ENCODE measurements at places on chromosomes 3 and 15.

DNA sequence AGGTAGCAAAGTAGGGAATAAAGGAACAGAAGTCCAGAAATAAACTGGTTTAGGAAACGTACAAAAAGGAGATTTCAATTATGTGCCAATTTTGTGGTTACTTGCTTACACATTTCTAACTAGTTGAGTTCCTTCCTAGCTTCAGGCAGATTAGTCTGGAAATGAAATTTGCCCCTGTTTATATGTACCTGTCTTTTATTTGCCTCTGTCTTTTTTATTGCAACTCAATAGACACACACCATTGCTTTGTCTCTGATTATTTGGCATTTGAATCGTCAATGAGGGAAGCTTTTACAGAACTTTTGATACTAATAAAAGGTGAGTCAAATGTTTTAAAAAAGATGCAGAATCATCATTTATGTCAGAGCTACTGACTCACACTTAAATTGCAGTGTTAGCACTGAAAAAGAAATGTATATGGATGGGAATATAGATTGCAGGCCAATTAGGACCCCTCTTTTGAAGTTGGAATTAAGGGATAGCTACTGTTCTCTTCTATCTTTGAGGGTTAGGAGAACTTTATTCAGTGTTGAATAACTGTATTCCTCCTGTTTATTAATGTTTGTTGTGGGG, 60.5 kb downstream of the TRAK1 start:
- no peak overlapping the region for H3K27ac ChIP-seq
- no peaks in the 10 kb centered on the region for H3K27me3 ChIP-seq
- H3K4me1 ChIP-seq, result peaks cover 19% of the 10 kb centered on the region
- no peak for DNase-seq

GRCh38 chr3:47617086-47618010, 38.7 kb upstream of the CSPG5 start:
- no peak overlapping the region for H3K27ac ChIP-seq
- H3K27me3 ChIP-seq, result no peaks in the 10 kb centered on the region
- peaks cover 66% of the 10 kb centered on the region for H3K36me3 ChIP-seq
- H3K4me1 ChIP-seq, result peaks cover 2% of the 10 kb centered on the region
- no peak overlapping the region for H3K4me3 ChIP-seq

- peaks cover 5% of the 10 kb centered on the region for H3K4me1 ChIP-seq
- no peak overlapping the region for H3K4me3 ChIP-seq
- DNase-seq, result no peak
Measured at GRCh38 chr3:180265551-180265950, 228.8 kb upstream of the PEX5L start.

GRCh38 chr3:27840807-27841594, 118.9 kb upstream of the EOMES start:
- no peaks in the 10 kb centered on the region for H3K27me3 ChIP-seq
- no peaks in the 10 kb centered on the region for H3K36me3 ChIP-seq
- no peak for DNase-seq

- H3K27ac ChIP-seq, result peak overlapping the region; percentile 55
- H3K36me3 ChIP-seq, result no peaks in the 10 kb centered on the region
- no peak for DNase-seq
- H3K4me1 ChIP-seq, result peaks cover 35% of the 10 kb centered on the region
Measured at GRCh38 chr3:119352863-119353527, 58.8 kb downstream of the ARHGAP31 start.

GRCh38 chr3:114411811-114412803, 118.3 kb downstream of the TIGIT start:
- H3K27ac ChIP-seq, result peak overlapping the region; percentile 62
- no peaks in the 10 kb centered on the region for H3K36me3 ChIP-seq
- H3K27me3 ChIP-seq, result no peaks in the 10 kb centered on the region
- peaks cover 47% of the 10 kb centered on the region for H3K4me1 ChIP-seq

DNA sequence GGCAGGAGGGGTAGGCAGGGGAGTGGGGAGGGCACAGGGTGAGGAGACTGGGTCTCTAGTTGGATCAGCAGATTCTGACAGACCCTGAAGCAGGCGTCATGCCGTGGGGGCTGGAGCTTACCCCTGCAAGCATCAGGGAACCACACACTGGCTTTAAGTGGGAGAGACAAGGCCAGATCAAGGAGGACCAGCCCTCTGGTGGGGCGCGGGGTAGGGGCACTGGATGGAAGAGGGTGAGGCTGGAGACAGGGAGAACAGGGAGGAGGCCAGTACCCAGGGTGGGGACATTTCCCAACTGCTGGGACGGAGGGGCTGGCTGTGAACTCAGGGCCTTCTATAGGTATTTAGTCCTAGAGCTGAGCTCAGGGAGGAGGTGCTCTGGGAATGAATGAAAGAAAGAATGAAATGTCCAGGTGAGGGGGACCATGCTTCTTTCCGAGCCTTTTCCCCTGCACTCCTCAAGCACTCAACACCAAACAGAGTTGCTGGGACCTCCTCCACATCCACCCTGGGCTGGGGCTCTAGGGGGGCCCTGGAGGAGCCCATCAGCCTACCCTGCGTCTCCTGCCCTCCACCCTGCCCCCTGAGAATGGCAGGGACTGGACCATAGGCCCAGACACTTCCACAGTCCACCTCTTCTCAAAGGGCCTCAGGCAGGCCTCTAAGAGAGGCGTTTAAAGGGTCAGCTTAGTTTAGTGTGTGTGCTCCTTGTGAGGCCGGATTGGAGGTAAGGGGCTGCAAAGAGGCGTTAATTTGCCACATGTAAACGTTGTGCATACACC, 49.0 kb upstream of the FGD5 start:
- H3K27ac ChIP-seq, result no peak overlapping the region
- no peaks in the 10 kb centered on the region for H3K4me1 ChIP-seq
- no peaks in the 10 kb centered on the region for H3K27me3 ChIP-seq
- DNase-seq, result peak; percentile 22
- no peak overlapping the region for H3K4me3 ChIP-seq

DNA sequence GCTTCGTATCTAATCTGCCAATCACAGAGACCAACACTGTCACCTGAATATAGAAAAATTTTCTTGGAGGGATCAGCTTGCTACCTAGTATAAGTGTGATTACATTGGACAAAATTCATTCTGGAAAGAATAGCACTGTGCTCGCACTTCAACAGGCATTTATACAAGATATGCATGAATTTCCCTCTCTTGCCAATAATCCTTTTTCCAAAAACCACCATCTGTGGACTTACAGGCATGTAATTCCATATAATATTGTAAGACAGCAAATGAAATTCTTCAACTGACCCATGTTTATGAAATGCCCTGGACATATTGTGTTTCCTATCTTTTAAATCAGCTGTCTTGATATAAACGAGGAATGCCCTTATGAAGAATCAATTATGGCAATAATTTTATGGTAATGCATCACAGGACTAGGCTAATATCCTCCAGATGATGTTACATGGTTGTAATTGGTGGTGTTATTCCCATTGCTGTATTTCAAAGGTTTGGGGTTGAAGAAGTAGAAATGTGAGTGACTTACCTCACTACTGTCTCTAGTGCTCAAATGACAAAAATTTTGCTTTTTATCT, 861.4 kb upstream of the NECTIN3 start:
- no peaks in the 10 kb centered on the region for H3K4me1 ChIP-seq
- no peak overlapping the region for H3K27ac ChIP-seq
- H3K27me3 ChIP-seq, result no peaks in the 10 kb centered on the region
- no peak overlapping the region for H3K4me3 ChIP-seq
- no peaks in the 10 kb centered on the region for H3K36me3 ChIP-seq
- DNase-seq, result no peak

- no peak overlapping the region for H3K4me3 ChIP-seq
- H3K36me3 ChIP-seq, result no peaks in the 10 kb centered on the region
- H3K27ac ChIP-seq, result no peak overlapping the region
- no peak for DNase-seq
Measured at GRCh38 chr3:73516631-73517030, 108.1 kb downstream of the PDZRN3 start.

DNA sequence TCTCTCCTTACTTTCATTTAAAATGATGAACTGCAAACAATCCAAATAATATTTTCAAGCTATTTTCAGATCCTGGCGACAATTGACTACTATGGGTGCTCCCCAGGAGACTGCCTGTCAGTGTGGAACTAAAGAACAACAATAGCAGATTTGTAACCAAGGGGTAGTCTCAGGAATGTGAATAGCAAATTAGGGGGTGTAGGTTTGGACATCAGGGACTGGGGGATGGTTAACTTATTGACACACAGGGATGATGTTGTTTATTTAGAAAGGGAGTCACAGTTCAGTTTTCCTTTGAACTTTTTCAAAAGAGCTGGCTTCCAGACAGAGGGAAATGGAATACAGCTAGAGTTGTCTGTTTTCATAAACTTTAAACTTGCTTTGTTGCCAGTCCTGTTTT, 229.8 kb downstream of the LRTM1 start:
- H3K36me3 ChIP-seq, result no peaks in the 10 kb centered on the region
- DNase-seq, result no peak

DNA sequence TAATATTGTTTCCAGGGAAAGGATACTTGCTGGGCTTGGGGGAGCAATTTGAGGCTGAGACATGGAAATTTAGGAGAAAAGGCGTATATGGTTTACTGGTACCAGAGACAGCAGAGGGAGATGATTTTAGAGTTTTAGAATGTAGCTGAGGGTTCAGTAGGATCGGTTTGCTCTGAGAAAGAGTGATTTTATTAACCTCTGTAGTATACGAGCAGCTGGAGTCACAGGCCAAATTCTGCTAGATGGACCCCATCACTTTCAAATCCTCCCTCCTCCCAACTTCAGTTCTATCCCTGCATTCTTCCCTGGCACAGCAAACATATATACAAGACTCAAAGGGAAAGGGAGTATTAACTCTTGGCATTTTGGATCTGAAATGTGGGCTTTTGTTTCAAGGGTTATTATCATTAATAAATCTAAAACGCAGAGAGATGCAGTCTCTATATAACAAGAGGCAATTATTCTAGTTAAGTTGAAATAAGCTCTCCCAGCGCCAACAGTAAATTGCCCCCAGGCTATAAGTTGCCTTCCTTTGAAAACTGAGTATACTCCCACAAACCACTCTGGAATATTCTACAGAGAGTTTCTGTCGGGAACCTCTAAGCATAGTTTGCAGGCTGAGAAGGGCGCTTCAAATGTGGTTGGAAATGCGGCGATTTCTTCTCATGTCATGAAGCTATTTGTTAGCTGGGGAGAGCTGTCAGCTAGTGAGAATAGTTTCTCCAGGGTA, 5.4 kb downstream of the CRABP1 start:
- no peaks in the 10 kb centered on the region for H3K36me3 ChIP-seq
- H3K27me3 ChIP-seq, result peaks cover 44% of the 10 kb centered on the region
- DNase-seq, result no peak
- H3K27ac ChIP-seq, result no peak overlapping the region

DNA sequence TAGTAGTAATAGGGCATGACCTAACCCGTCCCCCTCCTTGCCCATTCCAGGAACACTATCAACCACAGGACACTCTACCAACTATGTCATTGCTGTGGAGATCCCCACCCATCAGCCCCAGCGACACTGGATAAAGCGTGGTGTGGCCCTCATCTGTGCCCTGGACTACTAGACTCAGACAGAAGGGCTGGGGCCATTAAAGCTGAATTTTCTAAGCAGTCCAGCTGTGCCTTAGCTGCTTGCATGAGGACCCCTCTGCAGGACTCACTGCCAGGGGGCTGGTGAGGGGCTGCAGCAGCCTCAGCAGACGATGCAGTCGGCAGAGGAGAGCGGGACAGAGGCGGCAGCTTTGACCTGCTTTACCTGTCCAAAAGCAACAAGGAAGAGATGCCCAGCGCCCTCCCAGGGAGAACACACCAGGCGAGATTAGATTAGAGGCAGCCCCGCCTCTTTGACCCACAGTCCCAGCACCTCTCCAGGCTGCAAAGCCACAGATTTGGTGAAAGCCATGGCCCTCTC, 44.6 kb downstream of the SEMA3G start:
- H3K4me3 ChIP-seq, result no peak overlapping the region
- H3K27me3 ChIP-seq, result no peaks in the 10 kb centered on the region
- H3K4me1 ChIP-seq, result no peaks in the 10 kb centered on the region
- peaks cover 72% of the 10 kb centered on the region for H3K36me3 ChIP-seq
- no peak for DNase-seq
- H3K27ac ChIP-seq, result peak overlapping the region; percentile 38

DNA sequence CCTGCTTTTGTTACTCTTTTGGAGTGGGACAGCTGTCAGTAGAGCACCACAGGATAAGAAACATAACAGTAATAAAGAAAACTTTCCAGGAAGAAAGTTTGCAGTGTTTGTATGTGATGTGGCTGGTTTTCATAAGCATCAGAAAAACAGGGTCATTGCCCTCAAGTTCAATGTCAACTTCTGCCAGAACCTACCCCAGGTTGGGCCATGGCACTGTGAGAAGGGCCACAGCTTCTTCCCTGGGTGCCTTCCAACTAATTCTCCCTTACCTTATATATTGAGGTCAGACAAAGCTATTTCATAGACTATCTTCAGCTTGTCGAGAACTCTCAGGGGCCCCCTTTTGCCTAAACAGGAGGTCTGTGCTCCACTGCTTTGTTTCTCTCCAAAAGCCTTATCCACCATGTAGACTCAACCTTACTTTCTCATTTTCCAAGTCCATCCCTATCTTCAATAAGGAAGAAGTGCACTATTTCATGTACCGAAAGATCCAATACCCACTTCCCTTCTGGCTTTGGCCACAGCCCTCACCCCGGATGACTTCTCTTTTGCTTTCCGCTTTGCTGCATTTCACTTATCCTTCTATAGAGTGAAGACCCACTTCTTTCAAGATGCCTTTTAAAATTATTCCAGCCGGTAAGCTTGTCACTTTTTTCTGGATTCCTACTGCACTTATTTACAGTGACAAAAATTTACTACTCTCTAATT, 38.2 kb upstream of the PLCL2 start:
- H3K27me3 ChIP-seq, result no peaks in the 10 kb centered on the region
- no peak overlapping the region for H3K4me3 ChIP-seq
- H3K27ac ChIP-seq, result no peak overlapping the region
- no peak for DNase-seq
- H3K36me3 ChIP-seq, result no peaks in the 10 kb centered on the region

GRCh38 chr3:184727357-184728009, 15.6 kb upstream of the MAGEF1 start:
- no peaks in the 10 kb centered on the region for H3K36me3 ChIP-seq
- no peak overlapping the region for H3K4me3 ChIP-seq
- H3K27me3 ChIP-seq, result no peaks in the 10 kb centered on the region
- no peak overlapping the region for H3K27ac ChIP-seq

GRCh38 chr3:5165698-5166097, 21.8 kb upstream of the EDEM1 start:
- peaks cover 71% of the 10 kb centered on the region for H3K4me1 ChIP-seq
- peaks cover 16% of the 10 kb centered on the region for H3K36me3 ChIP-seq
- DNase-seq, result no peak
- no peak overlapping the region for H3K4me3 ChIP-seq
- no peaks in the 10 kb centered on the region for H3K27me3 ChIP-seq

DNA sequence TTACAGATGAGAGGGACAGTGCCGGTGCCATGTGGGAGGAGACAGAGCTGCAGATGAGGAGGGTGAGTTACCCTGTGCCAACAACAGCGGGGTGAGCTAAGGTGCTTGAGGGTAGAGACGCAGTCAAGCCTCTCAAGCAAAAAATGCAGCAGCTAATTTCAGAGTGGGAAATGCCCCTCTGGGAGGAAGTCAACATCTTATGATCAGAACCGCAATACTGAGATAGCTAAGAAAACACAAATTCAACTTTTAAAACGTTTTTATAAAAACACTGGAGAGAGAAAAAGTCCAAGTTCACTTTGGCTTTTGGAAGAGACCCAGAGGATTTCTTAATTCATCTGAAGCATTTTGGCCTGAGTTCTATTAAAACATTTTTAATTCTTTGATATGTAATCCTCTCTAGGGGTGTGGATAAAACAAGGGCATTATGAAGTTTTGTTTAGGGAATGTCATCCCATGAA, 319.2 kb downstream of the SLC9A9 start:
- no peaks in the 10 kb centered on the region for H3K27me3 ChIP-seq
- DNase-seq, result no peak
- no peak overlapping the region for H3K27ac ChIP-seq
- no peaks in the 10 kb centered on the region for H3K36me3 ChIP-seq
- no peak overlapping the region for H3K4me3 ChIP-seq
